ENCODE measurements at places on chromosomes 16 and 17. TPM values are rescaled to one million over a fixed set of nuclear protein-coding genes. Genes with fewer than 3 reads are reported as not detected.

NGFR gene
- 64.8 TPM for total RNA-seq

UNC119 gene
- 35.6 TPM for total RNA-seq

C17orf113 gene
- 0.38 TPM for total RNA-seq

SKAP1 gene
- not detected for total RNA-seq

WFDC1 gene
- total RNA-seq, result not detected

CARD14 gene
- 0.62 TPM for total RNA-seq

TRPV3 gene
- total RNA-seq, result 5.1 TPM

MYBBP1A gene
- 70.3 TPM for total RNA-seq

PMP22 gene
- 1.9 TPM for total RNA-seq

ABCA9 gene
- 0.15 TPM for total RNA-seq

CCR7 gene
- total RNA-seq, result not detected

DLG4 gene
- total RNA-seq, result 5.5 TPM
